ENCODE measurements at places on chromosomes 4 and X.
A peak's percentile ranks its signal among the peaks of the same experiment; 100 is the strongest.

GRCh38 chrX:87961471-87961870 lies 443.9 kb downstream of the KLHL4 start:
- no peak for DNase-seq

GRCh38 chr4:13261486-13262257 lies 222.5 kb downstream of the RAB28 start:
- no peak for DNase-seq

DNA sequence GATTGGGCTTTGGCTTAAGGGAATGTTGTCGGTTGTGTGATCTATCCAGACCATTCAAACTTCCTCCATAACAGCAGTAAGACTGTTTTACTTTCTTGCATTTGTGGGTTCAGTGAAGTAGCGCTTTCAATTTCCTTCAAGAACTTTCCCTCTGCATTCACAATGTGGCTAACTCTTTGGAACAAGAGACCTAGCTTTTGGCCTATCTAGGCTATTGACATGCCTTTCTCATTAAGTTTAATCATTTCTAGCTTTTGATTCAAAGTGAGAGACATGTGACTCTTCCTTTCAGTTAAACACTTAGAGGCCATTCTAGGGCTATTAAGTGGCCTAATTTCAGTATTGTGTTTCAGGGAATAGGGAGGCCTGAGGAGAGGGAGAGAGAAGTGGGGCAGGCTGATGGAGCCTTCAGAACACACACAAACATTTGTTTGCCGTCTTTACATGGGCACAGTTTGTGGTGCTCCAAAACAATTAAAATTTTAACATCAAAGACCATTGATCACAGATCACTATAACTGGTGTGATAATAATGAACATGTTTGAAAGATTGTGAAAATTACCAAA lies 34.1 kb downstream of the ADH5 start:
- DNase-seq: no peak

DNA sequence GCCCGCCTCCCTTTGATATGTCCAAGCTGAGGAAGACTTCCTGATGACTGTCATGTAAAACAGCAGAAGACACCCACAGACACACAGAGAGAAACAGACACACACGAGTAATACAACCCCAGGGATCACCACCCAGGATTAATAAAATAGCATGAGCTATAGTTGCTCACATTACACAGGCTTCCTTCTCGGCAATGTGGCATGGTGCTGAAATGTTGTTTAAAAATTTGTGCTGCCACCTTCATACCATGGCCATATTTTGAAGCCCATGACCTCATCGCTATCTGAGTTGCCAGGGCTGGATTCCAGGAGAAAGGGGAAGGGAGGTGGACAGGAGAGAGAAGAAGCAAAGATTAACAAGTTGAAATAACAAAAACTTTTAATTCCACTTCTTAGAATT lies 111.7 kb downstream of the SYNPO2 start:
- DNase-seq: no peak

GRCh38 chr4:159042097-159042605 lies 60.7 kb upstream of the RAPGEF2 start:
- DNase-seq: peak; percentile 70

GRCh38 chr4:173381610-173382009 lies 10.9 kb downstream of the SAP30 start:
- no peak for DNase-seq

GRCh38 chrX:43225626-43226328 lies 430.3 kb upstream of the MAOA start:
- DNase-seq: no peak

GRCh38 chrX:69232945-69233344 lies 67.7 kb upstream of the PJA1 start:
- no peak for DNase-seq

DNA sequence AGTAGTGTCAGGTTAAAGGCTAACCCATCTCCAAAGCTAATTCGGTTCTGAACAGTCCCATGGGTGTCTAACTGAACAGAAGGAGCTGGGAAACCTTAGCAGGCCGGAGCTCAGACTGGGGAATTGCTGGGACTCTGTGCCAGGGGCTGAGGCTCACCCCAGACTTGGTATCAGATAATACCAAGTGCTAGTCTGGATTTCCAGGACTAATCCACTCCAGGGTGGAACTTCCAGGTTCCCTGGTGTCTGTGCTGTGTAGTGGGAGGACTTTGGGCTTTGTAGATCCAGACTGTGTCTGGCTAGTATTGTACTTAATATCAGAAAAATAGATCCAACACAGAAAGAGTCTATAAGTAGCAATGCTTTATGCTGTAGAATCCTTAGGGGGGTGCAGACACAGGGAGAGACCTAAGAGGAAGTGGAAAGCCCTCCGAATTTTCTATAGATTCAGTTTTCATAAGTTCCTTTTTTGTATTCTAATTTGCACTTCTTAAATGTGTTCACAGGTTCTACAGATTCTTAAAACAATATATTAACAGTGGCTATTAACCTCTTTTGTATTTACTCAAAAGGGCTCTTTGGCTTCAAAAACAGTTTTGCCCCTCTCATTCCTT lies 4.1 kb downstream of the ZNF827 start:
- no peak for DNase-seq

GRCh38 chrX:47245156-47245555 lies 12.3 kb downstream of the USP11 start:
- DNase-seq: no peak
